ENCODE measurements at places on chromosomes 4 and X.

- DNase-seq = no peak
These were observed 71.1 kb downstream of the DCLK2 start for GRCh38 chr4:150149381-150149780.

DNA sequence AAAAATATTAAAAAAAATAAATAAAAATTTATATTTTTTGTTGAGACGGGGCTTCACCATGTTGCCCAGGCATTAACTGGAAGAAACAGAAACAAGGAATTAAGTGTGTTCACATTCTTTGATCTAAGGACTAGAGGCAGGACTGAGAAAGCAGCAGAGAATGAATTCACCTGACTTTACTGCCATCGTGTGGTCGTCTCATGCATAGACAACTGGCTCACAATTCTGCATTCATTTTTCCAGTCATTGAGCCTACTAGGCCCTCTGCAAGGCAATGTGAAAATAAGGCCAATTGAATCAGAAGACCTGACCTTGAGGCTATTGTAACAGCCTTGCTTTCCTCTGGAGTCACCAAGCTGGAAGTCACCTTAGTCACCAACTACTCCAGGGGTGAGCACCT, 37.4 kb downstream of the LHFPL1 start:
- no peak for DNase-seq

DNA sequence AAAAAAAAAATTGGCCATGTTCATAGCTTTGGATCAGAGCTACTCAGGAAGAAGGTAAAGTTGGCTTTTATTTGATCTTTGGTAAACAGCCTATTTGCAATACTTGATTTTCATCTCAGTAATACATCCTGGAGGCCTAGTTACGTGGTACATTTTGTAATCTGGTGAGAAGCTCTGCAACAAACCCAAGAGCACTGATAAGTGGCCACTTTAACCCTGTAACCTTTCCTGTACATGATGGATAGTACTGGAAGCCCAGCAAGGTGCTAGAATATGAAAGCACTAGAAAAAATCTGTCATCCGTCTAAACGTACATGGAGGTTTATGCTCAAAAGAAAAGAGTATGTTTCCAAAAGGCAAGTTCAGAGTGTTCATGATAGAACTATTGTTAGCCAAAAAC, 88.3 kb upstream of the BMP2K start:
- no peak for DNase-seq

- DNase-seq = no peak
These were observed 38.5 kb downstream of the ELF4 start for GRCh38 chrX:130071611-130072344.

DNA sequence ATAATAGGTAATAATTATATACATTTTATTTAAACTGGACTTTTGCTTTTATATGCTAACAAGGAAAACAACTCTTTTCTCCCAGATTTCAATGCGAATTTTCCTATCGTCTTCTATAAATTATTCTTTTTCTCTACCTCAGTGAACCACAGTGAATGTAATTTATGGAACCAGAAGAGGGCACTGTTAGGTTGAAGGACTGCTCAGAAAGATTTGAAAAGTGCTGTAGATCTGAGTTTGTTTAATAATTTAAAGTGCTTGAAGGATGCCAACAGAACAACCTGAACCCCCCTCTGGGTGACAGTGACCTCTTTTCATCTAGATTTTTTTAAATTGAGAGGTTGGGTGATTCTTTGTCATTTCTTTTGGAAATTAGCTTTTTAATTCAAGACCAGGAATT, 54.9 kb downstream of the PHOX2B start:
- DNase-seq = no peak

Measured in right cardiac atrium (tissue), 5 donors.